RPMI8226 (cell line): ENCODE measurements at places on chromosomes 11 and 22.

- DNase-seq: no peak
These were observed 195.0 kb downstream of the MAML2 start for GRCh38 chr11:96147906-96148486.

- DNase-seq: no peak
These were observed 24.3 kb downstream of the NEU3 start for GRCh38 chr11:75013051-75013450.

DNA sequence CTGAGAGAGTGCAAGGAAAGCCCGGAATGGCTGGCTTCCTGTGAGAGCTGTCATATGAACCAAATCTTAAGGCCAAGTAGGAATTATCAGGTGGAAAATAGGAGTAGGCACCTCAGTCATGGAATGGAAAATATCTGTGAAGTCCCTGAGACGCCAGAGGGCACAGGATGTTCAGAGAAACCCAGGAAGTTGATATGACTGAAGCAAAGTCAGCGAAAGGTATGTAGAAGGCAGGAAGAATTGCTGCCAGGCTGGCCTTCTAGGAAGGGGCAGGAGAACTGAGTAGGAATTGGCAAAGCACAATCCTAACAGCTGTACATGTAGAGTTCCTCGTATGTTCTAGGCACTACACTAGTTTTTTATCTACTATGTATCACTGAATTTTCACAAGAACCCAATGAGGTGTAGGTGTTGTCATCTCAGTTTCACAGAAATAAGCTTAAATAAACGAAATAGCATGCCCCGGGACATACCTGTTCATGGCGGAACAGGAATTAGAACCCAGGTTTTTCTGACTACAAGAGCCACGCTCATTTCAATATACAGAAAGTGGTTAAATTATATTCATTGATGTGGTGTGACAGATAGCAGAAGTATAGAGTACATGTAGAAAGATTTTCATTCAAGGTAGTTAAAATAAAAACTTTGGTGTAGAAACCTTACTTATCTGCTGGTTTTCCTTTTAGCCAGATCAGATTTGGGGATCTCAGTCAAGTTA, 17.0 kb downstream of the HMGXB4 start:
- no peak for DNase-seq

DNA sequence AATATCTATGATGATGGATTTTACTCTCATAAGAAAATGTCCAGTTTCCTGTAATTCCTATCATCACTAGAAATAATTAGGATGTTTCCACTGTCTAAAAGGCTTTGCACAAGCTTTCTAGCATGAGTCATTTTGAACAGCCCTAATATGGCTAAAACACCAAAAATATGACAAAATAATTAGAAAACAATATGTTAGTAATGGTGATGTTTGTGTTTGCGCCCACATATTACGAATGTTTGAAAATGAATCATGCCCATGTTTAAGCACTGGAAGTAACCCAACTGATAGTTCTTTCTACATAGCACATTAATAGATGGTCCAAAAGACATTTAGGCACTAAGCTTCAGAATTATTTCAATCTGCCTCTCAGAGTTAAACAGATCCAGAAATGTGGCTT, 96.0 kb downstream of the TRPC6 start:
- DNase-seq: no peak
